ENCODE measurements at places on chromosomes 3 and 15. TPM values are rescaled to one million over a fixed set of nuclear protein-coding genes. Genes with fewer than 3 reads are reported as not detected.

GRCh38 chr15:60591496-60592370 lies 112.8 kb upstream of the ICE2 start:
- peak; percentile 19 for DNase-seq
- peak overlapping the region; percentile 50 for H3K4me3 ChIP-seq
- H3K27ac ChIP-seq = no peak overlapping the region
- H3K27me3 ChIP-seq = peaks cover 79% of the 10 kb centered on the region

CD80 gene
- not detected for total RNA-seq

GRCh38 chr15:51355096-51355495 lies 13.6 kb downstream of the GLDN start:
- no peaks in the 10 kb centered on the region for H3K36me3 ChIP-seq
- H3K27ac ChIP-seq = no peak overlapping the region
- no peaks in the 10 kb centered on the region for H3K27me3 ChIP-seq
- H3K4me1 ChIP-seq = no peaks in the 10 kb centered on the region
- DNase-seq = no peak

- H3K4me1 ChIP-seq = no peaks in the 10 kb centered on the region
Measured at GRCh38 chr3:169945313-169945712, 21.3 kb upstream of the SEC62 start.

DNA sequence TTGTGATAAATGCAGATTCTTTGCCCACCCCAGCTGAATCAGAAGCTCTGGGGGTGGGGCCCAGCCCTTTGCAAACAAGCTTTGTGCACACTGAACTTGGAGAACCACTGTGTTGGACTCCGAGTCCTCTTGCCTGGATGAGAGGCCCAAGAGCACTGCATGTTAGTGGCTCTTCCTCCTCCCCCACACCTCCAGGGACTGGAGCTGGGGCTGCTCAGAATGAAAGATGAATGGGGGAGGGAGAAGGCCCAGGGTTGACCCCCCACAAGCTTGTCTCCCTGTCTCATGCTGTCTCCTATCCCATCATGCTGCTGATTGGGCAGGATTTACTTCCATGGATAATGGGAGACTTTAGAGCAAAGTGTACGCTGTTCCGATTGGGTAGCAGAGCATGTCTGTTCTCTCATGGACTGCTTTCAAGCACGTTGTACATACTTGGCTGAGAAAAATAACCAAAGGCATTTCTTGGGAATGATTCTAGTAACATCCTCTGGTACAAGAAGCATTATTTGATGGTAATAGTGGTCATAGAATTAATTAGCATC lies 99.6 kb downstream of the PGPEP1L start:
- no peaks in the 10 kb centered on the region for H3K27me3 ChIP-seq
- H3K36me3 ChIP-seq = peaks cover 6% of the 10 kb centered on the region
- no peaks in the 10 kb centered on the region for H3K4me1 ChIP-seq
- H3K27ac ChIP-seq = no peak overlapping the region
- no peak for DNase-seq

DNA sequence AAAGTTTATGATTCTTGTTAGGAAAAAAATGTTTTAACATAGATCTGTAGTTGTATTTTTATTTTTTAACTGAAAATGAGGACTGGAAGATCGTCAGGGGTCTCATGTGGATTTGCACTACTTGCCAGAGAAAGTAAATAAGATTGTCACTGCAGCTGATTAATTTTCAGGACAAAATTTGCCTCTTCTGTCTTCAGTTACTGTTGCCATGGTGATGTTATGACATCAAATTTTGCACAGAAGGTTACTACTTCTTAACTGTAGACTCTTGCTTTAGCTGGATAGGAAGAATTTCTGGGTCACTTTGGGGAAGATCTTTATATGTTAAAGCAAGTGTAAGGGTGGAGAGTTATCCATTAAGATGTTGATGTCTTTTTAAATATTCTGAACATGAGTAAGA lies 82.2 kb upstream of the WDR72 start:
- no peaks in the 10 kb centered on the region for H3K4me1 ChIP-seq
- no peaks in the 10 kb centered on the region for H3K27me3 ChIP-seq
- no peak for DNase-seq

STAB1 gene
- 0.41 TPM for total RNA-seq

DNA sequence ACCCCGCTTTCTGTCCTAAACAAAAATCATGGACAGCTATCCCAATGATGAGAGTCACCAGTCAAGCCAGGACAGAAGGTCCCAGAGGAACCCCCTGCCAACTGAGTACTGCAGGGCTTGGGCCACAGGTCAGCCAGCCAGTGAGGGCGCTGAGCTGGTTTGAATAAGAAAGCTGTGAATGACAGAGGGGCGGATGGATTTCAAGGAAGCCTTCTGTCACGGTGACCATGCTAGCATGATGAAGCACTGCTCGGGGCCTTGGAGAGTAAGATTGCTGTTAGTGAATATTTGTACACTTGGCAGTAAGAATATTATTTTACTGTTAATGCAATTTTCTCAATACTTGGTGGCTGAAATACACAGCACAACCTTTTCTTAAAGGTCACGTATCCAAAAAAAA lies 734.0 kb upstream of the NR2F2 start:
- no peaks in the 10 kb centered on the region for H3K4me1 ChIP-seq
- DNase-seq = no peak
- H3K36me3 ChIP-seq = no peaks in the 10 kb centered on the region
- no peak overlapping the region for H3K4me3 ChIP-seq
- no peak overlapping the region for H3K27ac ChIP-seq
- no peaks in the 10 kb centered on the region for H3K27me3 ChIP-seq

Data from A673 (cell line).